Activated CD4-positive, alpha-beta T cell treated with anti-CD3 and anti-CD28 coated beads, Interleukin-2, amount 50 U/mL, for 48 hours (primary cell): ENCODE measurements at places on chromosomes 6 and 20.
A peak's percentile ranks its signal among the peaks of the same experiment; 100 is the strongest.

GRCh38 chr6:111657146-111657545 is 51.5 kb upstream of the TRAF3IP2 start:
- no peak for DNase-seq

DNA sequence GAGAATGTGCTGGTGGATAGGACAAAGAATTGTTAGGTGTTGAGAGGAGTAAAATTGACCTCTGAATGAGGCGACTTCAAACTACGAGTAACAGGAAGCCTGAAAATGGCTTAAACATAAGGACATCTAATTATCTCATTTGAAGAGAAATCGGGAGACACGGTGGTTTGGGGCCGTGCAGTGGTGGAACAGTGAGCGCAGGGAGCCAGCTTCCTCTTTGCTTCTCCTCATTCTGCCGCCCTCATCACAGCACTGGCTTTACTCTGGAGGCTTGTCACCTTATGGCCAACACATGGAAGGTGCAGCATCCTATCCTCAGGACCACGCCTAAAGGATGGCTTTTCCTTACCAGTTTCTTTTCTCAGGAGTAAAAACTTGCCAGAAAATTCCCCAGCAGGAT is 114.3 kb downstream of the B3GAT2 start:
- DNase-seq: no peak

DNA sequence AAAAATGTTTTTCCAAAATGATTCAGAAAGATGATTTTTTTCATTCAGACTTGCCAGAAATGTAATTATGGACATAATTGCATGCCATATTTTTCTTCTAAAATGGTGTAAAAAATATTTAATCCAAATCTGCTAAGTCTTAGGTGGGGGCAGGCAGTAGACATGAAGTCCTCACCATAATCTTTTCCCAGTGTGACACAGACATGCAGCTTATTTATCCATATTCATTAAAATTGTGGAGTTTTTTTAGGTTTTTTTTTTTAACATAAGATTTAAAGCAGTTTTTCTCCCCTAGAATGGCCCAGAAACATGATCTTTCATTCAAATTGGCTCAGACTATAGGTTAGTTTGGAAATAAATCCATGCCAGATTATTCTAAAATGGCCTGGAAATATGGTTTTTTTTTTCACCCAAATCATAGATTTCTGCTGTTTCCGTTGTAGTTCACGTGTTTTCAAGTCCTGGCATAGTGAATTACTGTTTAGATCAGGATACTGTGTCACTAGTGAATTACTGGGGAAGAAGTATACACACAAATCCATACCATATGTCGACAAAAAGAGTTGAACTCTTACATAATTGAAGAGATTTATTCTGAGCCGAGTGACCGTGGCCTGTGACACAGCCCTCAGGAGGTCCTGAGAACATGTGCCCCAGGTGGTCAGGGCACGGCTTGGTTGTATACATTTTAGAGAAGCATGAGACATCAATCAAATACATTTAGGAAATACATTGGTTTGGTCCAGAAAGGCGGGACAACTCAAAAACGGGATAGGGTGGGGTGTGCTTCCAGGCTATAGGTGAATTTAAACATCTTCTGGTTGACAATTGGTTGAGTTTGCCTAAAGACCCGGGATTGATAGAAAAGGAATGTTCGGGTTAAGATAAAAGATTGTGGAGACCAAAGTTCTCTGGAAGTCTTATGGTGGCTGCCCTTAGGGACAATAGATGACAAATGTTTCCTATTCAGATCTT is 33.9 kb downstream of the ZNF133 start:
- DNase-seq: no peak

- DNase-seq: no peak
These were observed 26.9 kb downstream of the FAM50B start for GRCh38 chr6:3876101-3876500.

- no peak for DNase-seq
These were observed 1.6 kb upstream of the FOXA2 start for GRCh38 chr20:22585786-22586493.

GRCh38 chr20:1306316-1307135 is 22.4 kb downstream of the SDCBP2 start:
- no peak for DNase-seq

GRCh38 chr6:18527836-18528743 is 140.9 kb downstream of the RNF144B start:
- no peak for DNase-seq

DNA sequence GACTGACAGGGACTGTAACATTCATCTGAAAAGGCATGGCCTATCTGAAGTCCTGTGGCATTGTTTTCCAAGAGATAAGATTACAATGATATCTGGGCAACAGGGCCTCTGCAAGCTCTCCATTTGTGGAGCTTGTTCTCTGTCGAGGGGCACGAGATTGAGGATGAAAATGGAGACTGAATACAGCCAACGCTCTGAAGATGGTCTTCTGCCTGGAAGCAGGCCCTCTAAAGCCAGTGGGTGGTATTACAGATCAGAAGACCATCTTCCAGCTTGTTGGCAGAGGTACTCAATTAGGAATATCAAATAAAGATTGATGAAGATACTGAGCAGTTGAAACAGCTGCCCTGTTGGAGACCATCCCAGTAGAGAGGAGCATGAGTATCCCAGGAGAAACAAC is 288.2 kb downstream of the CENPW start:
- no peak for DNase-seq

DNA sequence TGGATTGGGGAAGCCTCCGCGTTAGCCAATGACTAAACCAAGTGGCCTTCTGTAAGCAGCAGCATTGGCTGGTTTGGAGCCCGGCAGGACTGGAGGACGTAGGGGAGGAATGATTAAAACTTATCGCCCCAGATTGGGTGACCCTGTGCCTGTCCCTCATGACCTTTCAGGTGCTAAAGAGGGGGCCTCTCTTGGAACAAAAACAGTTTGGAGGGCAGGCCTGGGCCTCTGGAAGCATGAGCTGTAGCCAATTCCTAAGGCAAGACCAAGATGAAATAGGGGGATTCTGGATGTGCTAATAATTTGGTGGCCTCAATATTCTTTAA is 1.4 kb downstream of the GMPR start:
- no peak for DNase-seq

GRCh38 chr6:138514860-138515540 is 15.7 kb upstream of the NHSL1 start:
- DNase-seq: peak; percentile 18

DNA sequence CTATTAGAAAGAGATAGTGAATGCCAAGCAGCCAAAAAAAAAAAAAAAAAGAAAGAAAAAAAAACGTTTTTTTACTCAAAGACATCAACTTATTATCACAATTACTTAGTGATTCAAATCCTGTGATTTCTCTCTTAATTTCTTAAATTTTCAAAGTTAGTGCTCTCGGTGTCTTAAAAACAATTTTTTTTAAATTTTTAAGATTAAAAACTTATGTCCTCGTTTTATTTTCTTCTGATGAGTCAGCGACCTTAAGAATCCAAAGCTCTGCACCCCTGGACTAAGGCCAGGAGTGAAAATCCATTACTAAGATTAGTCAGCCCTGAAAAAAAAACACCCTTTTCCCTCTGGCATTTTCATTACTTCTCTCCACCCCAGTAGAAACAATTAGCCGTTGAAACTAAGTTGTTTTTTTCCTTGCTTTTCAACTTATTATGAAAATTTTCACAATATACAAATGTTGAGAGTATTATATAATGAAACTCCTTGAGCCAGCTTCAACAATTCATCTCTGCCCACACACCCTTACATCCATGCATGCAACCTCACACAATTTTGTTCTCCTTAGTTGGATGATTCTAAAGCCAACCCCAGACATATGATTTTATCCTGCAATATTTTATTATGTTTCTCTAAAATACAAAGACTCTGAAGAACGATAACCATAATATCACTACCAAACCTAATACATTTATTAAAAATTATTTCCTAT is 85.6 kb upstream of the CARMIL1 start:
- DNase-seq: no peak

DNA sequence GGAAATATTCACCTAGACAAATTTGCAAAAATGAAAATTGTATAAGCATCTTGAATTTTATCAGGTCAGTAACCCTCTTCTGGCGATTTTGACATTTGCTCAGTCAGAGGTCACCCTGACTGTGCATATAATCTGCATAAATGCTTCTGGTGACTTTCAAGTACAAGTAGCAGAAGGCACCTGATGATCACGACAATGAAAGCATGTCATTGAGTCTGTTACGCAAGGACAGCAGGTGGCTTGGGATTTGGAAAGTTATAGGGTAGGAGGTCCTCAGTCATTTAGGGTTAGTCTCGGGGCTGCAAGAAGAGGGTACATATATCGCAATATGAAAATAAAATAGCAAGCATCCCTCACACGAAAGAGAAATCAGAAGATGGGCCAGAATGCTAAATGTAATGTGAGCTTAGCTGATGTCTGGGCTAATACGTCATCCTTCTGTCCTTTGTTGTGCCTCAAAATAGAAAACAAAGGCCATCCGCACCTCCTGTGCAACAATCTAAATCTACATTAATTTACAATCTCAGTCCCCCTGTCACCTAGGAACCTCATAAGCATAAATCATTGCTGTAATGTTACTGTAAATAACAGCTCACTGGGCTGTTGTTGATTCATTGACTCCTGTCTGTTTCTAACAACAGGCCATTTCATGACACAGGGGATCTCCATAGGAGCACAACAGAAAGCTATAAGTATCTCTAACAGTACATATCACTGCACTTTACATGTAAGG is 155.2 kb upstream of the RSPO3 start:
- no peak for DNase-seq

DNA sequence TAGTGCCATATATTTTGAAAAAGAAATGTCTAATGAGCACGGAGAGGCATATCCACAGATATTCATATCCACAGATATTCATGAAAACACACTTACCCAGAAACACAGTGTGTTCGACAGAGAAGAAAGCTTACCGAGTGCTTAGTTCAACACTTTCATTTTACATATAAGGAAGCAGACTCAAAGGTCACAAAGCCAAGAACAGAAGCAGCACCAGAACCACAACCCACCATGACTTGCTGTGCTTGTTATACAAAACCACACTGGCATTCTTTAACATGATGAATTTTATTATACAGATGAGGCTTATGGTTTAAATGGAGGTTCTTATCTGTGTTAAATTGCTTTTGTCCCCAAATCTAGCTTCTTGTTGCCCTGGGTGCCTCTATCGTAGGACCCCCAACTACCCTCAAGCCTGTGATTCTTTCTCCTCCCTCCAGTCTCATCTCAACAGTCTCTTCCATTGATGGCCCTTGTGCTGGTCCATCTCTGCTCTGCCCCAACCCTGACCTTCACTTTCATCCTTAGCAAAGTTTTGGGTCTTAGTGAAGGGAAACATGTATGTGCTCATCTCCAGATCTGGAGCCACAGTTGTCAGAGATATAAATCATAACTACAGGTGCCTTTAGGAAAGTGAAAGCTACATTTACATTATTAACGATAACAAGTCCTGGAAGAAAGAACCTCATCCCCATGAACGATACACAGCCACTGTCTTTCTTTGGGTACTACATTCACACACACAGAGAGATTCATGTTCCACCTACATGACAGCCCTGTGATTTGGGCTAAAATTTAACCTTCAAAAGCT is 40.0 kb downstream of the SF3B5 start:
- peak; percentile 24 for DNase-seq

DNA sequence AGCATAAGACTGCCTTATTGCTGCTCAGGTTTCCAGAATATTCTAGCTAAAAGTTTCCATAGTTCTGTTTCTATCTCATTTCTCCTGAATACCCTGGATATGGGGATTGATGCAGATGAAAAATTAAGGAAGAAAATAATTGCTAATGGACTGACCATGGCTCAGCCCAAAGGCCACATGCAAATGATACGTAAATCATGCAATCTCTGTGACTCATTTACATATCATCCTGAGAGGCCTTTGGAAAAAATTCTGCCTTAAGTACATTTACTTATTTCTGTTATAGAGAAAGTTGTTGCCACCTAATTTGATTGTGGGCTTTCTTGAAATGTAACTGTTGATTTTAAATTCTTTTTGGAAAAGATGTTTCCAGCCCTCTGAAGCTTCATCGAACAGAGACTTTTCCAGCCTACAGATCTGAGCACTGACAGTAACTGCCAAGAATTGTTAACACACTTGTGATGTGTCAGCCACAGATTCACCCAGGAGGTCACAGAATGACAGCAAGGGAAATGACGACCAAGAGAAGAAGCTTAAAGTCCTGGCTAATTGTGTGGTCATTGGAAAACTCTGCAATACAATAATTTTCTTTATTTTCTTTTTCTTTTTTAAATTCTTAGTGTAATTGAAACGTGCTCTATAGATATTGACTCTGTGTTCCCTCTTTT is 174.8 kb downstream of the DOK5 start:
- no peak for DNase-seq

DNA sequence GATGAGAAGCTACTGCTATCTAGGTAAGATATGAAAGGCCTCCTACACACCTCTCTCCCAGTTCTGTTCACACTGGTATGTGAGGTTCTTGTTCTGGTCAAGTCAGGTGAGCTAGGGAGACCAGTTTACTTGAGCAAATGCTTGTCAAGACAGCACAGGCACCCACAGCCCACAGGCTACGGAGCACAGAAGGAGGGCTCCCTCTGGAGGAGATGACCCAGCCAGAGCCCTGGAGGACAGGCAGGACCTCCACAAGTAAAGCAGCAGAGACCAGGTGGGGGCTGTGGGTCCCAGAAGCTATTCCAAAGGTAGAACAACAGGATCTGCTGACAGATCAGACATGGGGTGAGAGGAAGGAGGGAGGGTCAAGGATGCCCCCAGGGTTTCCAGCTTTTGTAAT is 13.2 kb downstream of the MMP24OS start:
- no peak for DNase-seq

GRCh38 chr6:126051791-126052190 is 65.5 kb downstream of the TRMT11 start:
- no peak for DNase-seq

- DNase-seq: no peak
These were observed 6.7 kb downstream of the TGM3 start for GRCh38 chr20:2302384-2303060.

- DNase-seq: no peak
These were observed 6.4 kb downstream of the SYNJ2 start for GRCh38 chr6:157987788-157988699.
